ENCODE measurements at places on chromosomes 7 and 10.

DNA sequence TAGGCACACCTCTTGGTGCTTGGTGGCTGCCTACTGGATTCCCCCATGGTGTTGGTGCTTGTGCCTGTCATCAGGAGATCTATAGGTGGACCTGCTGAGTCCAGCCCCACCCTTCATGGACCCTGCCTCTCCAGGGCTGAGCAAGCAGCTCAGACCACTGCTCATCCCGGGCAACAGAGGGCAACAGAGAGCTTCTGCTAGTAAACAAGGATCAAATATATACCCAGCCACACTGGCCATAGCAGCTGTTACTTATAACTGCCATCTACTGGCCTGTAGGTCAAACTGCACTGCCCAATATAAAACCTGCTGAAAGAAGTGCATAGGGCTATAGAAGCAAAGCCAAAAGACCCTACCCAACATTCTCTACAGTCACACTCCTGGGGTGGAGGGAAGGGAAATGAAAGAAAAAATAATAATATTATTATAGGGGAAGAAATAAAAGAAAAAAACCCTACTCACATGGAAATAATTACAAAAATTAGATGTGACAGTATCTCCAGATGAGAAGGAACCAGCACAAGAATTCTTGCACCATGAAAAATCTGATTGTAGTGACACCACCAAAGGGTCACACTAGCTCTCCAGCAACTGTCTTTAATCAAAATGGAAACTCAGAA, 54.9 kb upstream of the ZNF800 start:
- DNase-seq, result peak; percentile 93

- no peak for DNase-seq
Observed at GRCh38 chr7:85748861-85749260, 562.0 kb upstream of the SEMA3D start.

DNA sequence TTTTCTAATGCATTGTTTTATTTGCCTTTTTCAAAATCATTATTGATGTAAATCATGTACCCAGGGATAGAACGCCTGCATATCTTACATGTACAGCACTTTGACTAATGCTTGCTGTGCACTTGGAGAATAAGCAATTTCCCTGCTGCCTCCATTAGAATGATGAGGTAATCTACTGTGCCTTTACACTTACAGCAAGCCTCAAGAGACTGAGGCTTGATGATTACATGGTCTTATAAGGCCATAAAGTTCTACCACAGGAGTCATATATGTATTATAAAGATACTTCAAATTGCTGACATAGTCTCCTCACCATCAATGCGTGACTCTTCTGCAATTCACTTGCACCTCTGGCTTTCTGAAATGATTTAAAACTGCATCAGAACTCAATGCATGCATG, 328.6 kb upstream of the HGF start:
- no peak for DNase-seq

DNA sequence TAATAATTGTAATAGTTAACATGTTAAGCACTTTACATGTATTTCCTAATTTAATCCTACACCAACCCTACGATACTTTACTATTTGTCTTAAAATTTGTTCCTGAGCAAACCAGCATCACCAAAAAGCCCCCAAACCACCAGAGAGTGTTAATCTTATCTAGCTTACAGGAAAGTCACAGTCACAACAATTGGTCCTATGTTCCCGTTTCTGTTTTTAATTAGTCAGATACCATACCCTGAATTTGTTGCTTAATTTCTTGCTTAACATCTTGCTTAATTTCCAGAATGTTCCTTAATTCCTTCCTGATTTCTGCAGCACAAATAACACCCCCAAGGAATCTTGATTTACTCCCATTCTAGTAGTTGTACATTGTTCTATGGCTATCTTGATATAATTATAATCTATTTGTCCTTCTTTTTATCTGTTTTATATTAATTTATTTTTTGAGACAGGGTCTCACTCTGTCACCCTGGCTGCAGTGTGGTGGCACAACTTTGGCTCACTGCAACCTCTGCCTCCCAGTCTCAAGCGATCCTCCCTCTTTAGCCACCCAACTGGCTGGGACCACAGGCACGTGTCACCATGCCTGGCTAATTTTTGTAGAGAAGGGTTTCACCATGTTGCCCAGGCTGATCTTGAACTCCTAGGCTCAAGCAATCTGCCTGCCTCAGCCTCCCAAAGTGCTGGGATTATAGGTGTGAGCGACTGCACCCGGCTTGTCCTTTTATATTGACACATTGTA, 6.6 kb upstream of the PDSS1 start:
- no peak for DNase-seq

DNA sequence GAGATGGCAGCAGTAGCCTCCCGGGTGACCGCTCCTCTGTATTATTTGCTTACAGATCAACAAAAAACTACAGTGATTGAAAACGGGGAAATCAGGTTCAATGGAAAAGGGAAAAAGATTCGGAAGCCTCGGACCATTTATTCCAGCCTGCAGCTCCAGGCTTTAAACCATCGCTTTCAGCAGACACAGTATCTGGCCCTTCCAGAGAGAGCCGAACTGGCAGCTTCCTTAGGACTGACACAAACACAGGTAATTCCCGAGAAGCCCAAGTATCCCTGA, 2.2 kb downstream of the DLX6 start:
- DNase-seq, result peak; percentile 21

DNA sequence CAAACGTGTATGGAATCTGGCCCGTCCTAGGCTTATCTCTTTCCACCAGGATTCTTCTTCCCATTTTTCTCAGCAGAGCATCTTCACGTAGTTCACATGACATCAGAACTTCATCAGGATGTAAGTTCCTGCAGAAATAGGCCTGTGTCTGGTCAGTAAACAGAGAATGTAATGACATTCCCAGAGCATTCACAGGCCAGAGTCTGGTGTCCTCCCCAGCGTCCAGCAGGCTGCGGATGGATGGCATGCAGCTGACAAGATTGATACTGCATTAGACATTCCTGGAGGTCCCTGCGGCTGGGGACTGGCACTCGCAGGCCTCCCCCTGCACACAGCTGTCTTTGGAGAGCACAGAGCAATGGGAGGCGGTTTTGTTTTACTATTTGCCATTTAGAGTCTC, 28.7 kb downstream of the MGMT start:
- no peak for DNase-seq

GRCh38 chr10:14233566-14233965, 97.2 kb downstream of the FRMD4A start:
- no peak for DNase-seq

DNA sequence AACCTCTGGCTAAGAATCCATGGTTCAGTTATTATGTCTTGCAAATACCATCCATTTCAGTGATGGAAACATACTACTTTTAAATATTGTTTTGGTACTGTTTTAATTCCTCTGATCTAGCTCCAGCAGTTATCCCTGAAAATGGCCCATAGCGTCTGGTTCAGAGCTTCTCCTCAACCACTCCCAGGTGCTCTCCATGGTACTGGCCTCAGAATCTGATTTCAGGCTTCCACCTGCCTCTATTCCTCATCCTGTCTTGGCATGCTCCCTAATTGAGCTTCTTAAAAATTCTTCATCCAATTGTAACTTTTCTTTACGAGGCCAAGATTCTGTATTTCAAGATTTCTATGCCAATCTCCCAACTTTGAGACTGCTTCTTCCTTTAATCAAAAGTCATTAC, 236.3 kb downstream of the HTR7 start:
- peak; percentile 49 for DNase-seq

GRCh38 chr10:132667342-132668047, 118.5 kb downstream of the NKX6-2 start:
- no peak for DNase-seq

- no peak for DNase-seq
Observed at GRCh38 chr10:118778727-118779126, 24.0 kb upstream of the CACUL1 start.

- no peak for DNase-seq
Observed at GRCh38 chr10:84890706-84891105, 562.3 kb downstream of the CCSER2 start.

DNA sequence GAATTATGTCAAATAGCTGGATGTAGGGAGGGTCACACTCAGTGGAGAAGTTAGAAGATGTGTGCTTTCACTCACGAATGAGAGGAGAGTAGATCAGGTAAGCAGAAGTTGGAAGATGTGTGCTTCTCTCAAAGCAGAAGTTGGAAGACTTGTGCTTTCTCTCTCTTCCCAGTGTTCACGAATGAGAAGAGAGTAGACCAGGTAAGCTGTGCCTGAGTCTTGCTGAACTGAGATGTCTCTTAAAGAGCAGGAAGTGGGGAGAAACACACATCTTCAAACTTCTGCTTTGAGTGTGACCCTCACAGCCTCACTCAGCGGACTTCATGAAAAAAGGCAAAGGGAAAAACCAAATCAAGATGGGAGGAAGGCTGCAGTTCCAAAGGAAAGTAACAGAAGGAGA, 7.0 kb upstream of the TMEM243 start:
- no peak for DNase-seq

DNA sequence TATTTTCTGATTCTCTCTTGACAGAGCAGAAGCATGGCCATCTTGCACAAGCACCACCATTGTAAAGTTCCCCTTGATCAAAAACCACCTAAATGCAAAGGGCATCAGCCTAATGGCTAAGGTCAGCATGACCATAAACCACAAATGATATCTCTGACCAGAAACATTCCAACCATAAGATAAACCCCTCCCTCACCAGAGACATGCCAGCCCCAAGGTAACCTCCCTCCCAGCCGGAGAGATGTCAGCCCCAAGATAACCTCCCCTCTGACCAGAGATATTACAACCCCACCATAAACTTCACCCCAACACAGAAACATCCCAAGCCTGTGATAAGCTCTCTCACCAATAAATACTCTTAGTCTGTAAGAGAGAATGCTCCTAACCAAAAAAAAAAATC, 72.1 kb upstream of the CDK1 start:
- DNase-seq, result no peak

GRCh38 chr10:12730809-12731519, 270.5 kb downstream of the CCDC3 start:
- DNase-seq, result no peak

DNA sequence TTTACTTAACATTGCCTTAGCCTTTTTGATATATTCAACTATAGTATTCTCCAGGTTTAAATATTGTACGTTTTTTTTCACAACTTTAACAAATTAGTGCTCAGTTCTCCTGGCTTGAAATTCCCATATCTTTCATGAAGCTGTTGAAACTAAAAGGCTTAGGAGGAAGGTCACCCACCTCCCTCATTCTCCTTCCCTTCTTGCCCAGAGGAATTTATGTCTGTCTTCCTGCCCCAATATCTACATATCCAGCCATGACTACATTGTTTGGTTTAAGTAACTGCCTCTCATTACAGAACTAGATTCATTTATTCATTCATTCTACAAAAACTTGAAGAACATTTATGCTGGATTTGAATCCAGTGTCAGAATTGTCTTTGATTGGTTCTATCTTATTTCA, 254.8 kb upstream of the C7orf33 start:
- peak; percentile 64 for DNase-seq

DNA sequence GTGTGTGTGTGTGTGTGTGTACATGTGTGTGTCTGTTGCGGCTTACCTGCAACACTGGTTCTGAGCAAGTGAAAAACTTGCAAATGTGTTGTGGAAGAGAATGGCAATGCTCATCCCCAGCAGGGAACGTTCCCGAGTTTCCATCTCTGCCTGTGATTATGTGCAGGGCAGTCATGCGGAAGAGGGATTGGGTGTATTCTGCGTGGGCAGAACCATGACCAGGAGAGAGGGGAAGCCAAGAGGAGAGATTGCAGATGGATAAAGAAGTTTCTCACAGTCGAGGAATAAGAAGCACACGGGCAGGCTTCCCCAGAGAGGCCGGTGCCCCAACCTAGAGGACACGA, 99.9 kb downstream of the CTBP2 start:
- DNase-seq, result no peak

- no peak for DNase-seq
Observed at GRCh38 chr10:10803278-10803677, 214.4 kb upstream of the CELF2 start.

- no peak for DNase-seq
Observed at GRCh38 chr10:69145329-69145728, 21.4 kb downstream of the VPS26A start.

GRCh38 chr7:70638158-70639107, 493.5 kb upstream of the GALNT17 start:
- DNase-seq, result no peak

- no peak for DNase-seq
Observed at GRCh38 chr10:6013413-6014192, 36.3 kb upstream of the IL15RA start.
